GM23338 (cell line): ENCODE measurements at places on chromosomes 16 and 17.

GRCh38 chr16:53598511-53599275 lies 95.7 kb upstream of the AKTIP start:
- DNase-seq = no peak

DNA sequence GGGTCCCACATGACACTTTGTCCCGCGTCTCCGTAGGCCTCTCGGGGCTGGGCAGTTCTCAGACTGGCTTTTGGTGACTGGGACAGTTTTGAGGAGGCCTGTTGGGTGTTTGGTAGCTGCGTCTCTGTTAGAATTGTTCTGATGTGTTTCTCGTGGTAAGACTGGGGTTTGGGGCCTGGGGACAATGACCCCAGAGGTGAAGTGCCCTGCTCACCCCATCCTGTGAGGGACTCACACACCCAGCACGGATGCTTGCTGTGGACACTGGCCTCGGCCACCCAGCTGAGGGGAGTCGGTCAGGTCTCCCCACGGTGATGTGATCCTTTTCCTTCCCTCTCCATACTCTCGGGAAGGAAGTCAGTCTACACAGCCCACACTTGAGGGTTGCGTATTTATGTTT lies 50.3 kb downstream of the METRNL start:
- no peak for DNase-seq

GRCh38 chr16:57781741-57782606 lies 20.3 kb downstream of the KIFC3 start:
- no peak for DNase-seq

- no peak for DNase-seq
Measured at GRCh38 chr16:67345401-67345800, 18.8 kb downstream of the LRRC36 start.

DNA sequence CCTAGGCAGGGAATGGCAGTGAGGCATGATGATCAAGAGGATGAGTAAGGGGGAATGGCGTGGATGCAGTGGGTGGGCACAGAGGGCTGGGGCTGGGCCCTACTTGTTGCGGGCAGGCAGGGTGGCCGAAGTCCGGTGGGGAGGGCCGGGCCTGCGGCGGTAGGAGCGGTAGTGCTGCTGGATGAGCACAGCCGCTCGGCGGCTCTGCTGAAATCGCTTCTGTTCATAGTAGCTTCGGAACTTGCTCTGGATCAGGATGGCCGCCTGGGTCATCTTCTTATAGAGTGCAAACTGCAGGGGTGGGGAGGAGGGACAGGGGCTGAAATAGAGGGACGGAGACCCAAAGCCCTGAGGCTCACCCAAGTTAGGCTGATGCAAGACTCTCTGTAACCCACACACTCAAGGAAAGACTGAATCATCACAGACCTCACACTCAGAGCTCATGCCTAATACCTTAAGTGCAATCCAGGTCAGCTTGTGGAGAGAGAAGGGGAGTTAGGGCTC lies 1.5 kb upstream of the SPAG7 start:
- DNase-seq = no peak

DNA sequence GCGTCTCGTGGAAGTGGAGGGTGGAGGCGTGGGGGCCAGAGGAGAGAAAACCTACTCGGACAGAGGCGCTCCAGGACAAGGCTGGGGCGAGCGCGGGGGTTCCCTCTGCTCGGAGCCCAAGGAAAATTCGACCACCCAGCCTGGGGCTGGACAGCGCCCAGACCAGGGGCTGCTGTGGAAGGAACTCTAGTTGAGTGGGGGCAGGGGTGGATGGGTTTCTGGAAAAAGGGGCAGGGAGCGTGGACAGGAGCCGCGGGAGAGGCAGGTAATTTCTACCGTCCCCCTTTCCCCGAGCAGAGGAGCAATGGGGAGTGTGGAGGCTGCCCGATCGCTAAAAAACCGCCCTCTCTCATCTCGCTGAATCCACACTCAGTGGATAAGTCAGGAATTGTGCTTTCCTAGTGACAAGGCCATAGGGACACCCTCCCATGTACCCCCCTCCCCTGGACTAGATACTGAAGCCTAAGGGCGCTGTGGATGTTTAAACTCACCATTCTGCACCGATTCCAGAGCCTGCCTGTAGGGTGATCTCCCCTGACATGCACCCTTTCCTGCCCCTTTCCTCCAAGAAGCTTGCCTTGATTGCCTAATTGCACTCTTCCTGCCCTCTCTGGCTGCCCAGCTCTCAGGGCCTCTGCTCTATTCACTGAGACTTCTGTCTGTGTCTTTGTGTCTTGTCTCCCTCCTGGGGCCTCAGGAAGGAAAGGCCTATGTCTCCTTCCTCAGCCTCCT lies 90.7 kb upstream of the TMEM97 start:
- DNase-seq = peak; percentile 70

DNA sequence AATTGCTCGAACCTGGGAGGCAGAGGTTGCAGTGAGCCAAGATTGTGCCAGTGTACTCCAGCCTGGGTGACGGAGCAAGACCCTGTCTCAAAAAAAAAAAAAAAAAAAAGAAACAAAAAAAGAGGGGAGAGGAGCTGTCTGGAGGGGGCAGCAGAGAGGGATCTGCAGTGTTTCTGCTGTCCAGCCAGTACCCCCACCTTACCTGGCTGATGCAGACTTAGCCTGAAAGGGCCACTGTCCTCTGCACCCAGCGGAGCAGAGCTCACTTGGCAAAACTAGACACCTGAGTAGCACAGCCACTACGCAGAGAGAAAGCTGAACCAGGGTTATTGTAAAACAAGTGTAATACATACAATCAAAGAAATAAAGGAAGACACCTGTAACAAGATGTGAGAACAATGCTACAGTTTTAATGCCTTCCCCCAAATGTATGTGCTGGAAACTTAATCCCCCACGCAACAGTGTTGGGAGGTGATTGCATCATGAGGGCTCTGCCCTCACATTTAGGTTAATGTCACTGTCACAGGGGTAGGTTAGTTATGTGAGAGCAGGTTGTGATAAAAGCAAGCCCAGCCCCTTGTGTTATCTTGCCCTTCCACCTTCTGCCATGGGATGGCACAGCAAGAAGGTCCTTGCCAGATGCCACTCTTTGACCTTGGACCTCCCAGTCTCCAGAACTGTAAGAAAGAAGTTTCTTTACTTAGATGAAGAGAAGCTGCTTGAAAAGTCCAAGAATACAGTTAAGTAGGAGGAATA lies 211.2 kb downstream of the RPTOR start:
- DNase-seq = peak; percentile 62

DNA sequence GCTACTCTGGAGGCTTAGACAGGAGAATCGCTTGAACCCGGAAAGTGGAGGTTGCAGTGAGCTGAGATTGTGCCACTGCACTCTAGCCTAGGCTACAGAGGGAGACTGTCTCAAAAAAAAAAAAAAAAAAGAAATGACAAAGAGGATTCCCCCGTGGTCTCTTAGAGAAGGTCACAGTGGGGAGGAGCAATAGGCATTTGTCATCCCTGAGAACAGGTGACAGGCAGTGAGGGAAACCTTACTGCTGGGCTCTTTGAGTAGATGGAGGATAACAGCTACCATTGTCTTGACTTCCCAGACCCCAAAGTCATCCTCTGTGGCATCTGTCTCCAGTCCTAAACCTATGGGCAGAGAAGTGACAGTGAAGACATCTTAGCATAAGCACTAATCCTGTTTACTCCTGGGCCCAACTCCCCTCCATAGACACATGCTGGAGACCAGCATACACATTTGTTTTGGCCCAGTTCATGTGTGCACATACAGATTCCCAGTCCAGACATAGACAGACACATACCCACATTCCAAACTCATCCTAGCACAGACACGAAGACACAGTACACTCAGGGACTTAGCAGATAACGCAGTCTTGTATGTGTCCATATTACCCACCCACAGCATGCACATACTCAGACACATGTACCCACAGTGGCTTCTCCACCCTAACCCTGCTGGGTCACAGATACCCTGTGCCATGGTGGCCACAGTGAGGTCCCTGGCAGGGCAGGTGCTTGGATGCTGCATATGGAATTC lies 2.7 kb downstream of the ESRP2 start:
- DNase-seq = no peak

DNA sequence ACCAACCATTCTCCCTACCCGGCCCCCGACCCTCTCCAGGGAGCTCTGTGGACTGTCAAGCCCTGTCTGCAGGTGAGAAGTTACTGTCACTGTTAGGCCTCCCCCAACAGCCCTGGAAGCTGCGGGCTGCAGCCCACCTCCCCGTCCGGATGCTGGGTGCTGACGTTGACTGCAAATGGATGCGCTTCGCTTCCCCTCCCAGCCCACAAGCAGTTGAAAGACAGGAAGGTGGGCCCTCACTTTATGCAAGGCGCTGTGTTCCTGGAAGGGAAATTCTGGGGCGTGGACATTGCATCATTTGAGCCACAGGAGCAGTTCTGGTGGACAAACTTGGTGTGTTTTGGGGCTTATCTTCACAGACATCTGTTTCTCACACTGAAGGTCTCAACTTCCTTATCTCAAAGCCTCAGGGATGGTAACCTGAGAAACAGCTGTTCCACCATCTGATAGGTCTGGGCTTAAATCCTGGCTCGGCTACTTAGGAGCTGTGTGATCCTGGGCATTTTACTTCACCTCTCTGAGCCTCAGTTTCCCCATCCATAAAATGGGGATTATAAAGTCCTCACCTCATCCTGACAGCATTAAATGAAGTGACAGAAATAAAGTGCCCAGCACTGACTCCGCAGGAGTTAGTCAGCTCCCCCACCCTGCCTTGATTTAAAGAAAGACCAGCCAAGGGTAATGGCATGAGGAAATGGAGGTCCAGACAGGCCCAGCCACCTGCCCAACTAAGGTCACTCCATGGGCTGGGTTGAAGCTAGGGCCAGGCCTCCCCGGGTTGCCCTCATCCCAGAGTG lies 4.6 kb upstream of the DRC7 start:
- peak; percentile 27 for DNase-seq

GRCh38 chr17:9298135-9298534 lies 276.8 kb downstream of the NTN1 start:
- no peak for DNase-seq

DNA sequence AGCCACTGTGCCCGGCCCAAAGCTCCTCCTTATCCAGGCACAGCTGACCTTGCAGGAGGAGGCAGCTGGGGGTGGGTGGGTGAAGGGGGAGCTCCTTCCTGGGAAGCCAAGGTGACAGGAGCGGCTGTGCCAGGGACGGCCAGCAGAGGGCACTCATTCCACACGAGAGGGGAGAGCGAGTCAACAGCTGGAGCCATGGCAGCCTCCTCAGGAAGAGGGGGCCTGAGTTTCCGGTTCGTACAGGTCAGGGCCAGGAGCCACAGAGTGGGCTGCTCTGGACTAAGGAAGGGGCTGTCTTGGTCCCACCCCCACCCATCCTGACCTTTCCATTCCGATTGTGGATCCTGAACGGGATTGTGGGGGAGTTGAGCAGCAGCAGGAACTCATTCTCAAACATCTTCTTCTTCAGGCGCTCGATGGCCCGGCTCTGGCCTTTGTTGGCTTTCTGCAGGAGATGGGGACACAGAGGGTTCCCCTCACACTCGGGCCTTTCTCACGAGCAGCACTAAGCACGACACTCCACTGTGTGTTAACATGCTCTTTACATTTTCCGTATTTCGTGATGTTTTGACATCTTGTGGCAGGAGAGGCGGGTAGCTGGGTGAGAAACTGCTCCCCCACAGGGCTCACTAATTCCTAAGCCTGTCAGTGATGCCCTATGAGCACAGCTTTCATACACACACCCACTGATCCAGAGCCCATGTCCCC lies 61.6 kb downstream of the TIMM22 start:
- DNase-seq = peak; percentile 74

DNA sequence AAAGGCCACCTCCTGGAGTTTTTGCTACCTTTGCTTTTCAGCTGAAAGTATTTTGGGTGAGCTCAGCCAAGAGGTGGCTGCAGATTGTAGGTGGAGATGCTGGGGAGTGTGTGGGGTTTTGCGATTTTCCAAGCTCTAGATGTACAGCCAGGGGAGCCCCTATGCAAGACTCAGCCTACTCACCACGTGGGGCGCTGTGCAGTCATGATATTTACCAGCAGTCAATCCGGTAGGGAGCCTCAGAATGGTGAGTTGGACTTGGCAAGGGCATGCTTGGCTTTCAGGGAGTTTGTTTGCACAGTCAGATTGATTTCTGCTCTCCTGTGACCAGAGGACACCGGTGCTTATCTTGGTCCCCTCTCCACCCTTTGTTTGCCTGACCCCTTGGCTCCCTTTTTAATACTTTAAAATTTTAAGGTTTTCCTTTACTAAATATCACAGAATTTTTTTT lies 175.3 kb downstream of the UTP18 start:
- peak; percentile 79 for DNase-seq

GRCh38 chr16:14181371-14182050 lies 110.4 kb downstream of the MRTFB start:
- no peak for DNase-seq

DNA sequence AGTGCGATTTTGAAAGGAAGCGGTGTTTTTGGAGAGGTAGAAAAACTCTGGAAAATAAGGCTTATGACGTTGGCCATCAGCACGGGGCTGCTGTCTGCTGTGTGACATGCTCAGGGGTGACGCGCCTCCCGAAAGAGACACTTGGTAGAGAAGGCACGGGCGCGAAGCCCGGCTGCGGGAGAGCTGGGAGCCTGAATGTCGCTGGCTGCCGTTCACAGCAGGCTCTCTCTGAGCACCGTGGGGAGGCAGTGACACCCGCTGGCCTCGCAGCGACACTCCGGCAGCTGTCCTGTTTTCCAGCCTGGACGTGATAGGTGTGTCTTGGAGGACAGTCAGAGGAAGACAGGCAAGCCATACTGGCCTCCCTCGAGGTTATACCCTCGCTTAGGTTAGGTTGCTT lies 759.1 kb upstream of the RBFOX1 start:
- peak; percentile 68 for DNase-seq

DNA sequence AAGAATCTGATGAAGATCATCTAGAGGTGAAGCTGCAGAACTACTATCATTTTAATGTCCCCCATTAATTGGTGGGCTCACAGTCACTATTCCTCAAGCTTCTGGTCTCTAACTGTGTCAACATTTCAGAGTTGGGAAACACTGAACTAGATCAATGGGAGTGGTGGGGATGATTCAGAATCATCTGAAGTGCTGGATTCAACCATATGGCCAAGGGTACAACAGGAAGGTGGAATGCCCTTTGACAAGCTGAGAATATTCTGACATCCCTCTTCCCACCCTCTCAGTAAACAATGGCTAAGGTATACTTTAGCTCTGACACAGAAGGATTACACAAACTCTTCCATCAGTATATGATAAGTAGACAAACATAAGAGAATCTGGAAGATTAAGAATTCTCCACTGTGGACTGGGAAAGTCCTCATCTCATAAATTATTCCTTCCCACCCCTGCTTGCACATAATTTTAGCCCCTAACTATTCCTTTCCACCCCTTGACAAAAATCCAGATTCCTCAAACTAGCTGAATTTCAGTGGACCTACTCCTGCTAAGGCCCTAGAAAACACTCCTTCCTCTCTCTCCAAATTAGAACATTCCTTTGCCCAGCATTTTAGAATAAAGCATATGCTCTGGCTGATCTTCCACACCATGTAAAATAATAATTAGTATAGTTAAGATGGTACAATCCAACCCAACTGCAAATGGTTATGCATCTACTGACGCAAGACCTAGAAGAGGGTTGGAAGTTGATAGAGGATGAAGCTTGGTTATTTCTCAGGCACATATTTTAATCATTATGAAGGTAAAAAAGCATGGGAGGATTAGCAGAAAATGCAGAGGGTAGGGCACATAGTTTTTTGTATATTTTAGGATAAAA lies 16.3 kb upstream of the RFFL start:
- no peak for DNase-seq

- no peak for DNase-seq
Measured at GRCh38 chr17:62321451-62321850, 58.9 kb upstream of the EFCAB3 start.

GRCh38 chr17:441155-441950 lies 88.7 kb upstream of the RPH3AL start:
- no peak for DNase-seq
